Aorta (tissue), 5 donors: ENCODE measurements at places on chromosomes 7 and 10. TPM values are rescaled to one million over a fixed set of nuclear protein-coding genes. Genes with fewer than 3 reads are reported as not detected.
A peak's percentile ranks its signal among the peaks of the same experiment; 100 is the strongest.

GRCh38 chr7:95205665-95206225 lies 118.6 kb downstream of the PON1 start:
- no peak for DNase-seq

- DNase-seq, result no peak
Observed at GRCh38 chr7:144133307-144133706, 10.3 kb downstream of the OR2A14 start.

The TRIM8 gene
- 126 TPM for total RNA-seq

The BAIAP2L1 gene
- 1.8 TPM for total RNA-seq

DNA sequence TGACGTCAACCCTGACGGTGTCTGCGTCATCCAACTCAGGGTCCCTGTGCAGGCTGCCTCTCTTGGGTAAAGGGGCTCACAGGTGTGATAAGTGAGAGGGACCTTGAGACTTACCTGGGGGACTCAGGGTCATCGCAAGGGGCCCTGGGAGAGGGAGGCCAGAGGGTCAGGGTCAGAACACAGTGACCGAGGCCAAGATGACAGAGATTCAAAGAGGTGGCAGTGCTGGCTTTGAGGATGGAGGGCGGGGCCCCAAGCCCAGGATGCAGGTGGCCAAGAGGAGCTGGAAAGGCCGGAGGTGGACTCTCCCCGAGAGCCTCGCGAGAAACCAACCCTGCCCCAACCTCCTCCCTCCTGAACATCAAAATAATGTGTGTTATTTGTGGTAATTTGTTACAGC lies 165.2 kb upstream of the PPP2R2D start:
- DNase-seq, result peak; percentile 18
